A549 treated with CORT108297 at 1 μM for 4 hours (cell line): ENCODE measurements at places on chromosomes 5 and 9. TPM values are rescaled to one million over a fixed set of nuclear protein-coding genes. Genes with fewer than 3 reads are reported as not detected.

ATG10 gene
- 6.9 to 11.0 TPM (median 8.0 TPM) in 5 replicates for total RNA-seq

NEURL1B gene
- 2.5 to 3.9 TPM (median 3.3 TPM) in 5 replicates for total RNA-seq

EPB41L4A gene
- total RNA-seq, result 1.4 to 1.9 TPM (median 1.7 TPM) in 5 replicates

SPATA9 gene
- total RNA-seq, result not detected in 5 replicates

TAF9 gene
- 120 to 143 TPM (median 124 TPM) in 5 replicates for total RNA-seq

FOXE1 gene
- total RNA-seq, result 3.2 to 4.5 TPM (median 4.0 TPM) in 5 replicates

C9orf153 gene
- 0.09 to 0.46 TPM (median 0.18 TPM) in 5 replicates for total RNA-seq

TNFSF8 gene
- total RNA-seq, result not detected in 5 replicates

SHOC1 gene
- not detected in 5 replicates for total RNA-seq

ANXA2R gene
- 1.8 to 3.1 TPM (median 3.0 TPM) in 5 replicates for total RNA-seq

EIF4E1B gene
- not detected in 5 replicates for total RNA-seq

TMC1 gene
- 0.02 to 0.13 TPM (median 0.07 TPM) in 4 of 5 replicates, not detected in the other for total RNA-seq

FOXD4L3 gene
- total RNA-seq, result 0.06 to 0.18 TPM (median 0.06 TPM) in 3 of 5 replicates, not detected in the others

ADAMTS6 gene
- total RNA-seq, result 0.03 to 0.12 TPM (median 0.10 TPM) in 5 replicates

EEIG1 gene
- 50.6 to 81.0 TPM (median 63.1 TPM) in 5 replicates for total RNA-seq

FST gene
- total RNA-seq, result 5.7 to 10.0 TPM (median 8.0 TPM) in 5 replicates

LHX6 gene
- total RNA-seq, result 0.41 to 0.61 TPM (median 0.44 TPM) in 5 replicates

PCDHGC5 gene
- total RNA-seq, result 0.02 to 0.03 TPM (median 0.03 TPM) in 3 of 5 replicates, not detected in the others

MLLT3 gene
- 12.8 to 18.7 TPM (median 14.2 TPM) in 5 replicates for total RNA-seq

IL31RA gene
- 1.3 to 1.5 TPM (median 1.5 TPM) in 5 replicates for total RNA-seq

PARP8 gene
- 0.13 to 0.27 TPM (median 0.14 TPM) in 5 replicates for total RNA-seq

KIAA0825 gene
- 0.42 to 0.58 TPM (median 0.51 TPM) in 5 replicates for total RNA-seq

PNPLA7 gene
- total RNA-seq, result 0.37 to 1.1 TPM (median 0.76 TPM) in 5 replicates

SLC6A18 gene
- total RNA-seq, result not detected in 5 replicates

PCDHGA10 gene
- total RNA-seq, result 0.01 to 0.02 TPM (median 0.02 TPM) in 3 of 5 replicates, not detected in the others

SMIM27 gene
- 10.6 to 16.9 TPM (median 13.9 TPM) in 5 replicates for total RNA-seq

TMEM267 gene
- 18.3 to 23.5 TPM (median 21.5 TPM) in 5 replicates for total RNA-seq

HMCN2 gene
- total RNA-seq, result 0.05 to 0.12 TPM (median 0.07 TPM) in 5 replicates

TMEM174 gene
- not detected in 5 replicates for total RNA-seq

ZNF346 gene
- total RNA-seq, result 9.6 to 11.3 TPM (median 11.2 TPM) in 5 replicates

ALDH7A1 gene
- total RNA-seq, result 67.1 to 81.1 TPM (median 72.0 TPM) in 5 replicates

TAL2 gene
- total RNA-seq, result 0.15 to 0.31 TPM (median 0.25 TPM) in 5 replicates

HNRNPAB gene
- 310 to 340 TPM (median 319 TPM) in 5 replicates for total RNA-seq

INSL6 gene
- total RNA-seq, result not detected in 5 replicates

BRINP1 gene
- 0.11 to 0.18 TPM (median 0.13 TPM) in 5 replicates for total RNA-seq

PCDHGC4 gene
- total RNA-seq, result 0.01 to 0.05 TPM (median 0.03 TPM) in 3 of 5 replicates, not detected in the others

GAPVD1 gene
- 11.8 to 17.0 TPM (median 16.0 TPM) in 5 replicates for total RNA-seq

HEMGN gene
- total RNA-seq, result not detected in 5 replicates

SLC4A9 gene
- 0.05 TPM in 1 of 5 replicates, not detected in the others for total RNA-seq

LHFPL2 gene
- 46.8 to 64.0 TPM (median 57.3 TPM) in 5 replicates for total RNA-seq

HTR1A gene
- not detected in 5 replicates for total RNA-seq

SMAD5 gene
- 19.6 to 31.8 TPM (median 30.9 TPM) in 5 replicates for total RNA-seq
